Stimulated activated CD4-positive, alpha-beta T cell treated with anti-CD3 and anti-CD28 coated beads, TNF-alpha, amount 100 ng/mL, for 48 hours (primary cell): ENCODE measurements at places on chromosomes 1 and 21.

GRCh38 chr1:11978301-11978700, 1.9 kb upstream of the MFN2 start:
- DNase-seq: no peak

DNA sequence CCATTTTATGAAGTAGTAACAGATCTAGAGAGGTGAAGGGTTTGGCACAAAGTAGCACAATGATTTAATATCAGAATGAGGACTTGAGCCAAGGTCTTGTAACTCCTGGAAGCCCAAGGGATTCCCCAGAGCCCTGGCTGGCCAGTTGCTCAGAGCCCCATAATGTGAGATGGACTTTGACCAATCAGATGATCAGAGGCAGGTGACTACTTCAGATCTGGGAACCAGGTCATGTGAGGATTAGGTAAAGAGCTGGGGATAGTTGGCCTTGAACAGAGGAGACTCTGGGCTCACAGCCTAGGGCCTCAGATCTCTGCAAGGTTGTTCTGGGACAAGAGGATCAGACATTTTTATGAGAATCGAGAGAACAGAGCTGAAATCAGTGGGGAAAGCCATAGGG, 18.9 kb downstream of the SHISAL2A start:
- no peak for DNase-seq

GRCh38 chr1:221356693-221357092, 385.2 kb downstream of the DUSP10 start:
- no peak for DNase-seq

- DNase-seq: no peak
Measured at GRCh38 chr1:111507411-111508201, 4.2 kb upstream of the ADORA3 start.

DNA sequence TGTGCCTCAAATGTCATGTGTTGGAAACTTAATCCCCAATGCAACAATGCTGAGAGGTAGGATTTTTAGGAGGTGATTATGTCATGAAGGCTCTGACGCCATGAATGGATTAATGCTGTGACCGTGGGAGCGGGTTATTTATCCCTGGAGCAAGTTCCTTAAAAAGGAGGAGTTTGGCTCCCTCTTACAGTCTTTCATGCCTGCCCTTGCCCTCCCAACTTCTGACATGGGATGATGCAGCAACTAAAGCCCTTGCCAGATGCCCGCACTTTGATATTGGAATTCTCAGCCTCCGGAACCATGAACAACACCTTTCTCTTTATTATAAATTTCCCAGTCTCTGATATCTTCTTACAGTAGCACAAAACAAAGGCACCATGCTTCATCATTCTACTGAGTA, 685.3 kb upstream of the CHRM3 start:
- DNase-seq: no peak
